ENCODE measurements at places on chromosomes 2 and 18. TPM values are rescaled to one million over a fixed set of nuclear protein-coding genes. Genes with fewer than 3 reads are reported as not detected.
A peak's percentile ranks its signal among the peaks of the same experiment; 100 is the strongest.

ERFE gene
- 0.88 TPM for total RNA-seq

BUB1 gene
- total RNA-seq: 7.1 TPM

SPTBN1 gene
- 250 TPM for total RNA-seq

GULP1 gene
- total RNA-seq: 23.0 TPM

EVX2 gene
- total RNA-seq: under 0.01 TPM

- no peak overlapping the region for H3K27ac ChIP-seq
- no peak for DNase-seq
- H3K27me3 ChIP-seq: peaks cover 3% of the 10 kb centered on the region
- no peaks in the 10 kb centered on the region for H3K36me3 ChIP-seq
- H3K4me3 ChIP-seq: no peak overlapping the region
- peaks cover 7% of the 10 kb centered on the region for H3K4me1 ChIP-seq
Observed at GRCh38 chr18:8871489-8871888, 166.1 kb downstream of the MTCL1 start.

DNA sequence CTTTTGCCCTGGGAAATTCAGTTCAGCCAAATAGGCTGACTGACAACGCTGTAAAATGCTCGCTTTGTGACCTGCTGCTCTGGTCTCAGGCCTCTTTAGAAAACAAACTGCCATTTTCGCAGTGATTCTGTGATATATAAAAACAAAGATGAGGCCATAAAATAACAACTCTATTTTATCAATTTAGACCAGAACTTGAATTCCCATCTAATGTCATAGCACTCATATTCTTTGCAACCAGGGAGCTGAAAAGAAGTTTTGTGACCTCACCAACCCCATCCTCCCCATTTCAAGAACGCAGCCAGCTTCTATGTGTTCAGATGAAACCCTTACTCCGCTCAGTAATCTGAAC is 40.3 kb downstream of the TCF4 start:
- H3K27me3 ChIP-seq: no peaks in the 10 kb centered on the region
- H3K4me3 ChIP-seq: no peak overlapping the region
- H3K27ac ChIP-seq: peak overlapping the region; percentile 64
- no peak for DNase-seq
- H3K4me1 ChIP-seq: peaks cover 10% of the 10 kb centered on the region

GRCh38 chr18:24126155-24126961 is 12.5 kb upstream of the CABYR start:
- no peak for DNase-seq
- no peak overlapping the region for H3K27ac ChIP-seq
- H3K4me3 ChIP-seq: no peak overlapping the region
- peaks cover 5% of the 10 kb centered on the region for H3K4me1 ChIP-seq

DNA sequence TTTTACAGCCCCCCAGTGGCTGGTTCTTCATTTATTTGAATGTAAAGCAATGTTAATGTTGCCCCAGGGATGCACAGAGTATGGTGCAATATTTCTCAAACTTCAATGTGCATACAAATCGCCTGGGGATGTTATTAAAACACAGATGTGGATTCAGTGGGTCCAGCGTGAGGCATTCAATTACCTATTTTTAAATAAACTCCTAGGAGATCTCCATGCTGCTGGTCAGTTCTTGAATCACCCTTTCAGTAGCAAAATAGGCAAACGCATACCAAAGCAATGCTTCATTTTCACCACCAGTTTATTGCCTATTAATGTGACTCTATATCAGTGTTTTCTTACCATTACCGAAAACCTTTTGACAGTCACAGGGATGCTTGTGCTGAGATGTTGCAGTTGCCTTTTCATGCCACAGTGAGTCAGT is 530.7 kb downstream of the CBLN2 start:
- no peaks in the 10 kb centered on the region for H3K36me3 ChIP-seq
- no peaks in the 10 kb centered on the region for H3K4me1 ChIP-seq
- no peak for DNase-seq
- no peak overlapping the region for H3K4me3 ChIP-seq
- no peak overlapping the region for H3K27ac ChIP-seq

DNA sequence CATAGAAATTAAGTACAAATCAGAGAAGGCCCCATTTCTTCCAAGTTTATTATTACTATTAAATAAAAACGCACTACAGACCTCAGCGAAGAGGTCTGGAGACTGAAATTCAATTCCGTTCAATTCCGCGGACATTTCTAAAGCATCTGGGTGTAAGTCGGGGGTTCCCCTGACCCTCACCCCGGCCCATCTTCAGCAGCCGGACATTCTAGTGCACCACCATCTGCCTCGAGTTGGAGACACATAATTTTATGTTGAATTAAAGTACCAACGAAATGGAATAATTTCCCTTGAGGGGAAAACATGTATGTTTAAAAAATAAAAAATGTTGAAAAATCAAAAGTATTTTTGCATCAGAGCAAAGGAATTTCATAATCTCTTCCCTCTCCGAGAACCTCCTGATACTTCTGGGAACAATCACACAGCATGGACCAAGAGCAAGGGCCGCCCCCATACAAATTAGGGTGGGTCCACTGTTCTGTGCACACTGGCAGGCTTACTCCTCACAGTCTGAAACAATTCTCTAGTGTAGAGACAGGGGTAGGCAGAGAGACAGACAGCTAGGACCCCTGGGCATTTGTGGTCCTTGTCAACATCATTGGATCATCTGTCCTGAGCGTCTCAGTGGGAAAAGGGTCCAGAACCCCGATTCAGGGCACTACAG is 29.3 kb downstream of the MBP start:
- H3K4me1 ChIP-seq: peaks cover 58% of the 10 kb centered on the region
- no peak overlapping the region for H3K4me3 ChIP-seq
- no peaks in the 10 kb centered on the region for H3K36me3 ChIP-seq
- peak overlapping the region; percentile 98 for H3K27ac ChIP-seq

DNA sequence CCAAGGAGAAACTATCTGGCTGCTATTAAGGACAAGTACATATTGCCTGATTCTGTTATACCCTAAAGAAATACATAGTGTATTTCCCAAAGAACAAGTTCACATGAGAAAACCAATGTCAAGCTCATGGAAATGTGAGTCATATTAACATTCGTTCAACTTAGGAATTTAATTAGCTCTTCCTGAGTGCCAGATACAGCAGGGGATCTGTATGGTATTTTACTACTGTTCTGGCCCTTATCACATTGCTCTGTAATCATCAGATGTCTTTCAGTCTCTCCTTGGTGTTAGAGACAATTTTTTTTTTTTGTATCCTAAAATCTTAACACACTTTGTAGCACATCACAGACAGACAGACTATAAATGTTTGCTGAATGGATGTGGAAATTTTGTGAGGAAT is 395.0 kb upstream of the CRIM1 start:
- no peaks in the 10 kb centered on the region for H3K4me1 ChIP-seq
- no peak for DNase-seq
- no peaks in the 10 kb centered on the region for H3K36me3 ChIP-seq
- H3K4me3 ChIP-seq: no peak overlapping the region
- H3K27me3 ChIP-seq: no peaks in the 10 kb centered on the region
- no peak overlapping the region for H3K27ac ChIP-seq

GRCh38 chr2:189854940-189855339 is 70.7 kb downstream of the PMS1 start:
- no peaks in the 10 kb centered on the region for H3K36me3 ChIP-seq
- H3K27ac ChIP-seq: peak overlapping the region; percentile 9
- H3K27me3 ChIP-seq: no peaks in the 10 kb centered on the region
- no peak for DNase-seq
- no peak overlapping the region for H3K4me3 ChIP-seq

- H3K27me3 ChIP-seq: no peaks in the 10 kb centered on the region
- H3K36me3 ChIP-seq: no peaks in the 10 kb centered on the region
- H3K4me1 ChIP-seq: no peaks in the 10 kb centered on the region
- no peak for DNase-seq
- H3K27ac ChIP-seq: no peak overlapping the region
Observed at GRCh38 chr2:34815052-34815741, 1216.1 kb upstream of the FAM98A start.

GRCh38 chr2:30136764-30137444 is 9.9 kb upstream of the YPEL5 start:
- H3K27me3 ChIP-seq: peaks cover 10% of the 10 kb centered on the region
- no peak overlapping the region for H3K4me3 ChIP-seq
- no peak overlapping the region for H3K27ac ChIP-seq
- no peaks in the 10 kb centered on the region for H3K4me1 ChIP-seq

- H3K27ac ChIP-seq: no peak overlapping the region
- no peaks in the 10 kb centered on the region for H3K36me3 ChIP-seq
- no peaks in the 10 kb centered on the region for H3K27me3 ChIP-seq
- no peak for DNase-seq
- no peak overlapping the region for H3K4me3 ChIP-seq
- H3K4me1 ChIP-seq: peaks cover 1% of the 10 kb centered on the region
Observed at GRCh38 chr2:86747711-86748639, 27.9 kb downstream of the RMND5A start.

DNA sequence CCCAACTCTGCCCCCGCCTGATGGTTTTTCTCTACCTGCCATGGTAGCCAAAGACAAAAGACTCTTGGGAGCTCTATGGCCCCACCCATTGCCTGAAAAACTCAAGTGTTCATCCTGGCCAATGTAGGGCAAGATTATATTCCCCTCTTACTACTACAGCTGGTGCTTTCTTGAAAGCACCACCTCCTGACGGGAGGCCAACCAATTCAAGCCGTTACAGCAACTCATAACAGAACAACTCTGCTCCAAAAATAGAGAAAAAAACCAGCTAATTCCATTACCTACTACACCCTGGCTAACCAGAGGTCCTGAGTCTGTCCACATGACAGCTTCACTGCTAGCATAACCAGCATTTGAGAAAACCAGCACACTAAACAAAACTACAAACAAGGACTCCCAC is 127.5 kb upstream of the GAREM1 start:
- H3K4me1 ChIP-seq: no peaks in the 10 kb centered on the region
- no peaks in the 10 kb centered on the region for H3K27me3 ChIP-seq
- no peaks in the 10 kb centered on the region for H3K36me3 ChIP-seq
- H3K27ac ChIP-seq: no peak overlapping the region

DNA sequence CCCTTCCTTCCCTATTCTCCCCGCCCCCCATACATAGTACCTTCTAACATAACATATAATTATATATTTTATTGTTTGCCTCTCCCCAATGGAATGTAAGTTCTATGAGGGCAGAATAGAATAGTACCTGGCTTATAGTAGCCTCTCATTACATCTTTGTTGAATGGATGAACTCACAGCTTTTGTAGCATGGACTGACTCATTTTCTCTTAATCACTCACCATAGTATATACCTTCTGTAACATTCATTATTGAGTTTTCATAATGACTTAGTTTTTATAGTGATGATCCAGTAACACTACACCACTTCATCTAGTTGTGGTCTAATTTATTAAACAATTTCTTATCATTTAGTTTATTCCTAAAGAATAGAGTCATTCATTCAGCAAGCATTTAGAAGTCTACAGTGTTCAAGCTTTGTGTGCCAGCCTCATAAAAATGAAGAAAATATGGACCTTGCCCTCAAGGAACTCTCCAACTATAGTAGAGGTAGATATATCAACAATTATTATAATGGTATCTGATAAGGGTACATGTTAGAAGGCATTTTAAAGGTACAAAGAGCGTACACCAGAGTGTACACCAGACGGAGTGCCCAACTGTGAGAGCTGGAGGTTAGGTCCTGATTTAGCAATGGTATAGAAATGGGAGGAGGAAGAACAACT is 31.1 kb downstream of the NCOA1 start:
- H3K27ac ChIP-seq: no peak overlapping the region
- DNase-seq: peak; percentile 62
- no peak overlapping the region for H3K4me3 ChIP-seq
- H3K4me1 ChIP-seq: no peaks in the 10 kb centered on the region
- H3K27me3 ChIP-seq: no peaks in the 10 kb centered on the region

DNA sequence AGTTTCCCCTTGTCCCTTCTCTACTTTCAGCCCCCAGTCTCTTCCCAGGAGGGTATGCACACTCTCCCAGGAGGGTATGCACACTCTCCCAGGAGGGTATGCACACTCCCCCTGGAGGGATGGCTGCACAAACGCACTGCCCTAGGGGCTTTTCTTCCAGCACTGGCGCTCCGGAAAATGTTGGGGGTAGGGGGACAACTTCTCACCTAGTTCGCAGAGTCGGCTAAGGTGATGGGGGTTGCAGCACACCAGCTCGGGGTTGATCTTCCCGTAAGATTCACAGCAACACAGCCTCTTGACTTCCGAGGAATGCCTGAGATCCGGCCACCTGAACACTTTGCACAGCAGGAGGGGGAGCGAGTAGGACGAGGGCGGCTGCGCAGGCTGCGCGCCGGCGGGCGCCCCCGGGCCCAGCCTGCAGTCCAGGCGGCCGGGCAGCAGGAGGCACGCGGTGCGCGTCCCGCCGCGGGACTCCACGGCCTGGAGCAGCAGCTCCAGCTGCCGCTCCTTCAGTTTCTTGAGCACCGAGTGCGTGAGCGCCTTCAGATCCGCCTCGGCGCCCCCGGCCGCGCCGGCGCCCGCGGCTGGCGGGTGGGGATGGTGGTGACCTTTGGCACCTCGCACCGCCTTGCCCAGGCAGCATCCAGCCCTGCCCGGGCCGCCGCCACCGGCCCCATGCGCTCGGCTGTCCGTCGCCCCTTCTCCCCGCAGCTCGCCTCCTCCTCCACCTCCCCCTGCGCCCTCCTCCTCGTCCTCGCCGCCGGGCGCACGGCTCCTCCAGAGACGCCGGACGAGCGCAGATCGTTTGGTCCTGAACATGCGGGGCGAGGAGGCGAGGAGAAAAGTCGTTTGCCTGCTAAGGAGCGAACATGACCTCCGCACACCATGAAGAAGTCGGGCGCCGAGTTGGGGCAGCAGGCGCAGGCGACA is 894 bp downstream of the SMAD7 start:
- DNase-seq: peak; percentile 83
- peaks cover 43% of the 10 kb centered on the region for H3K36me3 ChIP-seq
- peak overlapping the region; percentile 94 for H3K27ac ChIP-seq
- H3K4me1 ChIP-seq: peaks cover 33% of the 10 kb centered on the region

- H3K27me3 ChIP-seq: no peaks in the 10 kb centered on the region
- peaks cover 3% of the 10 kb centered on the region for H3K4me1 ChIP-seq
- H3K27ac ChIP-seq: no peak overlapping the region
- peak; percentile 69 for DNase-seq
Observed at GRCh38 chr2:217316743-217317142, 456.9 kb upstream of the TNP1 start.

GRCh38 chr2:171706152-171706803 is 19.0 kb downstream of the DYNC1I2 start:
- peaks cover 8% of the 10 kb centered on the region for H3K36me3 ChIP-seq
- no peak for DNase-seq
- no peak overlapping the region for H3K27ac ChIP-seq
- H3K4me1 ChIP-seq: peaks cover 12% of the 10 kb centered on the region
- H3K27me3 ChIP-seq: no peaks in the 10 kb centered on the region

All from osteoblast (primary cell).